ENCODE measurements at places on chromosomes 11 and 22.
A peak's percentile ranks its signal among the peaks of the same experiment; 100 is the strongest.

GRCh38 chr11:84721561-84721961 lies 905.6 kb downstream of the DLG2 start:
- no peaks in the 10 kb centered on the region for H3K36me3 ChIP-seq
- DNase-seq: no peak
- no peak overlapping the region for H3K27ac ChIP-seq
- peaks cover 15% of the 10 kb centered on the region for H3K4me1 ChIP-seq
- peak overlapping the region; percentile 61 for H3K4me3 ChIP-seq

- no peak for DNase-seq
- H3K4me1 ChIP-seq: peaks cover 12% of the 10 kb centered on the region
- no peaks in the 10 kb centered on the region for H3K36me3 ChIP-seq
- H3K27me3 ChIP-seq: no peaks in the 10 kb centered on the region
- no peak overlapping the region for H3K27ac ChIP-seq
These were observed 7.1 kb upstream of the ENDOD1 start for GRCh38 chr11:95082576-95083001.

DNA sequence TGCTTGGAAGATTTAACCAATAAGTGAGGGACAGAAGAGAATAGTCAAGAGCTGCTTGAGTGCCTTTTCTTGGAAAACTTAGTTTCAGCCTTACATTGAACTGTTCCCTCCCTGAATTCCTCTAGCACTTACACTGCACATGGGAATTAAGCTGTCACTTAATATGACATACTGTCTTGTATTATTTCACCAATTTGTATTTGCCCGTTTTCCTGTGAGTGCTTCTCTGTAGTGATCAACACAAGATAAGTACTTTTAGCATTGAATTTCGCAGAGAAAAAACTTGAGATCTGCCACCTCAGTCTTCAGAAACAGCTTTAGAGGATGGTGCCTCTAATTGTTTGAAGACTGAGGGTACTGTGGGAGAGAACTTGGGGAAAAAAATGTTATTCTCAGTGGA lies 3.7 kb downstream of the SPCS2 start:
- no peak overlapping the region for H3K27ac ChIP-seq
- H3K27me3 ChIP-seq: no peaks in the 10 kb centered on the region
- no peak overlapping the region for H3K4me3 ChIP-seq
- 0 out of 2 replicates have a peak, but pooled peaks cover 2% of the 10 kb centered on the region for H3K36me3 ChIP-seq

GRCh38 chr11:88695689-88696414 lies 358.3 kb upstream of the CTSC start:
- no peaks in the 10 kb centered on the region for H3K36me3 ChIP-seq
- H3K4me1 ChIP-seq: no peaks in the 10 kb centered on the region
- peak; percentile 22 for DNase-seq
- H3K27ac ChIP-seq: no peak overlapping the region

DNA sequence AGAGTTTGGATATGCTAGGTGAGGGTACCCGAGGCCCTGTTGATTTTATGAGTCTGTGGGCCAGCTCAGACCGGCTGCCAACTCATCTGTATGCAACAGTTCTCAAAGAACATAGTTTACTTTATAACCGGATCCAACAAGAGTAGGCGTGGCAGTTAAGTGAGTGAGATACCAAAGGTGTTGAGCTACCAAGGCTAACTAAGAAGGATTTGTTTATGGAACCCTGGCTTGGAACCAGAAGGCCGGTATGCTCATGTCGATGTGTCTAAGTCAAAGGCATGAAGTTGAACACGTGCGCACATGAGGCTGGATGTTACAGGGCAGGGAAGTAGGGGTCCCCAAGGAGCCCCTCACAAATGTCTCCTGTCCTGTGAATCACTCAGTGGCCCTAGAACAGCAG lies at the start of gene KCNJ1:
Gene KCNJ1 (minus strand): TSS at position 20 of the 400 bp plus-strand sequence. CDS start 27,053 bp downstream, outside the sequence.
- no peaks in the 10 kb centered on the region for H3K27me3 ChIP-seq
- DNase-seq: no peak
- no peaks in the 10 kb centered on the region for H3K36me3 ChIP-seq
- no peak within 1 kb of the TSS for H3K4me3 ChIP-seq
- H3K4me1 ChIP-seq: peaks cover 24% of the 10 kb centered on the region

- H3K27ac ChIP-seq: no peak overlapping the region
- H3K27me3 ChIP-seq: no peaks in the 10 kb centered on the region
- H3K4me3 ChIP-seq: no peak overlapping the region
- H3K36me3 ChIP-seq: no peaks in the 10 kb centered on the region
These were observed 41.4 kb downstream of the MUC2 start for GRCh38 chr11:1116104-1116503.

GRCh38 chr11:125373426-125374391 lies 122.4 kb downstream of the FEZ1 start:
- no peak overlapping the region for H3K27ac ChIP-seq
- H3K27me3 ChIP-seq: no peaks in the 10 kb centered on the region
- no peaks in the 10 kb centered on the region for H3K36me3 ChIP-seq
- peaks cover 28% of the 10 kb centered on the region for H3K4me1 ChIP-seq
- no peak for DNase-seq
- no peak overlapping the region for H3K4me3 ChIP-seq

GRCh38 chr11:88398791-88399570 lies 61.4 kb upstream of the CTSC start:
- H3K27me3 ChIP-seq: no peaks in the 10 kb centered on the region
- no peak for DNase-seq
- H3K27ac ChIP-seq: no peak overlapping the region
- H3K36me3 ChIP-seq: no peaks in the 10 kb centered on the region
- H3K4me1 ChIP-seq: no peaks in the 10 kb centered on the region

GRCh38 chr22:35561796-35562526 lies 21.3 kb downstream of the RASD2 start:
- peak; percentile 72 for DNase-seq
- H3K27ac ChIP-seq: no peak overlapping the region
- H3K36me3 ChIP-seq: no peaks in the 10 kb centered on the region
- no peaks in the 10 kb centered on the region for H3K27me3 ChIP-seq
- H3K4me1 ChIP-seq: peaks cover 14% of the 10 kb centered on the region
- no peak overlapping the region for H3K4me3 ChIP-seq

DNA sequence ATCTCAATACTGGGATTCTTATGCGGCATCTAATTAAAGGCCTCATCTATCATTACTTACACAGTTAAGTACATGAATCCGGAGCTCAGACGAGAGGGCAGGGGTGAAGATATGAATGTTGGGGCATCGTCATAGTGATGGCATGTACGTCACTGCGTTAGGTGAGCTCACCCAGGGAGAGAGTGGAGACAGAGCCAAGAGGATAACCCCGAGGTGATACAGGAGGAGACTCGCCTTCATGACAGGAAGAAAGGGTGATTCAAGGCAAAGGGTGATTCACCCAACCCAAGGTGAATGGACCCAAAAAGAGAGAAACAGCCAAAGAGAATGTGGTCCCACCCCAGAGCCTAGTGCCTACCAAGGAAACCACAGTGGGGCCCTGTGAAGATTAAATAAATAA lies 132.9 kb upstream of the BLID start:
- H3K27me3 ChIP-seq: no peaks in the 10 kb centered on the region
- no peaks in the 10 kb centered on the region for H3K36me3 ChIP-seq
- no peak overlapping the region for H3K4me3 ChIP-seq

- no peak for DNase-seq
- H3K4me3 ChIP-seq: no peak overlapping the region
These were observed 34.8 kb upstream of the ALKBH3 start for GRCh38 chr11:43845816-43846215.

GRCh38 chr11:75190652-75191329 lies 39.9 kb downstream of the SLCO2B1 start:
- no peak overlapping the region for H3K4me3 ChIP-seq
- H3K27me3 ChIP-seq: no peaks in the 10 kb centered on the region
- no peak for DNase-seq
- peaks cover 5% of the 10 kb centered on the region for H3K4me1 ChIP-seq

- no peak overlapping the region for H3K4me3 ChIP-seq
- no peaks in the 10 kb centered on the region for H3K27me3 ChIP-seq
- no peak overlapping the region for H3K27ac ChIP-seq
- DNase-seq: no peak
- no peaks in the 10 kb centered on the region for H3K4me1 ChIP-seq
- no peaks in the 10 kb centered on the region for H3K36me3 ChIP-seq
These were observed 37.6 kb downstream of the ART5 start for GRCh38 chr11:3604167-3604566.

GRCh38 chr22:43850529-43850928 lies 11.8 kb downstream of the SULT4A1 start:
- no peaks in the 10 kb centered on the region for H3K27me3 ChIP-seq
- H3K36me3 ChIP-seq: no peaks in the 10 kb centered on the region
- no peak for DNase-seq
- H3K4me1 ChIP-seq: no peaks in the 10 kb centered on the region
- no peak overlapping the region for H3K4me3 ChIP-seq
- no peak overlapping the region for H3K27ac ChIP-seq

DNA sequence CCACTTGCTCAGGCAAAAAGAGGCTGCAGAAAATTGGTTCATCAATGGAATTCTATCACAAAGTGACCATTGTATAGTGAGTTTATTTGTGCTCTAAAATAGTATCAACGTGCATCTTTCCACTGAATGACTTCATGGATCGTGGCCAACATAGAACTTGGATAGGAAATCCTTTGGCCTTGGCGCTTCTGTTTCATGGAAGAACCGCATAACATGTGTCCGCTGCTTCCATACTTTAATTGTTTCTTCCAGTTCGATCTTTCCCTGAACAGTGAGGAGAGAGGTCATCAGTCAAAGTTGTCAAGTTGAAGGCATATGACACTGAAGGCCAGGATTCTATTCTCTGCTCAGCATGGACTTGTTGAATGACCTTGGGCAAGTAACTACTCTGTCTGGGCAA lies 4.5 kb downstream of the NDUFA6 start:
- H3K27ac ChIP-seq: no peak overlapping the region
- DNase-seq: no peak
- no peaks in the 10 kb centered on the region for H3K27me3 ChIP-seq
- H3K4me3 ChIP-seq: no peak overlapping the region
- peaks cover 24% of the 10 kb centered on the region for H3K36me3 ChIP-seq

GRCh38 chr22:28402539-28402938 lies 277.1 kb downstream of the TTC28 start:
- H3K4me3 ChIP-seq: no peak overlapping the region
- no peaks in the 10 kb centered on the region for H3K36me3 ChIP-seq
- H3K27me3 ChIP-seq: no peaks in the 10 kb centered on the region
- no peaks in the 10 kb centered on the region for H3K4me1 ChIP-seq
- no peak overlapping the region for H3K27ac ChIP-seq
- DNase-seq: no peak

- no peaks in the 10 kb centered on the region for H3K27me3 ChIP-seq
- no peak for DNase-seq
- H3K4me3 ChIP-seq: no peak overlapping the region
- no peaks in the 10 kb centered on the region for H3K4me1 ChIP-seq
- no peak overlapping the region for H3K27ac ChIP-seq
- H3K36me3 ChIP-seq: no peaks in the 10 kb centered on the region
These were observed 27.8 kb upstream of the CSNK2A3 start for GRCh38 chr11:11380883-11381282.

- no peak for DNase-seq
- no peaks in the 10 kb centered on the region for H3K36me3 ChIP-seq
- no peak overlapping the region for H3K4me3 ChIP-seq
- no peak overlapping the region for H3K27ac ChIP-seq
- H3K27me3 ChIP-seq: peaks cover 6% of the 10 kb centered on the region
These were observed 5.9 kb downstream of the RPS6KA4 start for GRCh38 chr11:64364911-64365310.

DNA sequence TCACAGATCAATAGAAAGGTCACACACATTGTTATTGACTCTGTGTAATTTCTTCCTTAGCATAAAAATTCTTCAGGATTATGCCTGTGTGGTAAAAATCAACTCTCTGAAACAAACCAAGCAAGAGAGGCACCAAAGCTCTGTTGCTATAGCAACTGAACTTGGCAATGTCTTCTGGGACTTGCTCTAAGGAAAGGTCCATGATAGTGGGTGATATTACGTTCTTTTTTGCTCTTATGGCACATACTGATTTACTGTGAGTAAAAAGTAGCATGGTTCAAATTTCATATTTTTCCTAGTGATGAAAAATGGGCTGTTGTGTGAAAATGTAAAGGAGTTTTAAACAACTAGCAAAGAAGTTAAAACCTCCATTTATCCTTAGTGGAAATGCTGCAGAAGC lies 66.4 kb downstream of the SVIP start:
- no peak overlapping the region for H3K4me3 ChIP-seq
- H3K27me3 ChIP-seq: no peaks in the 10 kb centered on the region
- no peak overlapping the region for H3K27ac ChIP-seq
- peak; percentile 10 for DNase-seq
- 0 out of 2 replicates have a peak, but pooled peaks cover 5% of the 10 kb centered on the region for H3K4me1 ChIP-seq

DNA sequence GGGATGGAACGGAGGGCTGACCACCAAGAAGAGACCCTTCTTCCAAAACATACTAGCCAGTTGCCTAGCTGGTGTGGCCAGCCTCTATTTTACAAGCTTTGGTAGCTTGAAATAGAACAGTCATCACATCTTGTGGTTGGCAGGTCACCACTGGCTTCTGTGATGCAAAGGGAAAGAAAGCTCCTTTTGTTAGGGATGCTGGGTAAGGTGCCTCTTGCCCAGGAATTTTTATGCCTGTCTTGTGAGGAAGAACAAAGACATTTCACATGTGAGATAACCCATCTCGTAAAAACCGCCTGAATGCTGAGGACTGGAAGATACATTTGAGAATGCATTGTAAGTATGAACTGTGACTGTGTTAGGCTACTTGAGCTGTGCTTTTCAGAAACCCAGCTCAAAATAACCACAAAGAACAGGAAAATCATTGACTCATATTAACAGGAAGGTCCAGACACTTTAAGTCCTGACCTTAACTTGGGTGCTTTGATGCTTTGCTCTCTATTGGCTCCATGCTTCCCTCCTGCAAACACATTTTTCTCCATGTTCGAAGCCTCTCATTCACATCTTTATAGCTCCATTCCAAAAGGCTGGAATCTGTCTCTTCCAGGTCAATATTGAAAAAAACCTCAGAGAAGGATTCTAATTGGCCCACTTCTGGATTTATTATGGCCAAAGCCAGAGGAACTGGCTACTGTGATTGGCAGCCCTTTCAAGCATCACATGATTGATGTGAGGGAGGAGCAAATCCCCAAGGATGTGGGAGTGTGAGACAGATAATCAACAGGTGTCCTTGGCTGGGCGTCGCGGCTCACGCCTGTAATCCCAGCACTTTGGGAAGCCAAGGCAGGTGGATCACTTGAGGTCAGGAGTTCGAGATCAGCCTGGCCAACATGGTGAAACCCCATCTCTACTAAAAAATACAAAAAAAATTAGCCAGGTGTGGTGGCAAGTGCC lies 53.9 kb downstream of the MICAL2 start:
- no peaks in the 10 kb centered on the region for H3K27me3 ChIP-seq
- peak; percentile 16 for DNase-seq
- no peak overlapping the region for H3K4me3 ChIP-seq
- no peak overlapping the region for H3K27ac ChIP-seq
- no peaks in the 10 kb centered on the region for H3K36me3 ChIP-seq
